ENCODE measurements at places on chromosomes 13 and 19. TPM values are rescaled to one million over a fixed set of nuclear protein-coding genes. Genes with fewer than 3 reads are reported as not detected.

SIGLEC8 gene
- total RNA-seq: 0.92 TPM

DNA sequence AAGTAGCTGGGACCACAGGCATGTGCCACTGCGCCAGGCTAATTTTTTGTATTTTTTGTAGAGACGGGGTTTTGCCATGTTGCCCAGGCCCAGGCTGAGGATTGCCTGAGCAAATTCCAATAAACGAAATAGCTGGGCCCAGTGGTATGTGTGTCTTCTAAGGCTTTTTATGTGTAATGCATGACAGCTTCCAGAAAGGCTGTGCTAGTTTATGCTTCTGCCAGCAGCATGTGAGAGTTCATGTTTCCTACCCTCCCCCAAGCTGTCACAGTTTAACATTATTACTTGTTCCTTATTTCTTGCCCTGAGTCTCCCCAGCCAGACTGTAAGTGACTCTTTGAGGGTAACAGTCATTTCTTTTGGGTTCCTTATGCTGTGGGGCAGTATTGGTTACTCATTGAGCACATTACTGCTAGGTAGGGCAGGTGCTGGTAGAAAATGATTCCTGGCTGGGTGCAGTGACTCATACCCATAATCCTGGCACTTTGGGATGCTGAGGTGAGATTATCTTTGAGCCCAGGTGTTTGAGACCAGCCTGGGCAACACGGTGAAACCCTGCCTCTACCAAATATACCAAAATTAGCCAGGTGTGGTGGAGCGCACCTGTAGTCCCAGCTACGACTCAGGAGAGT, 13.6 kb downstream of the GPATCH1 start:
- DNase-seq: no peak

GRCh38 chr13:42041011-42041683, 7.3 kb upstream of the DGKH start:
- peak; percentile 65 for DNase-seq

NKPD1 gene
- total RNA-seq: 0.17 TPM

IFNL1 gene
- total RNA-seq: not detected

ZNF260 gene
- total RNA-seq: 19.0 TPM

FGF9 gene
- 2.8 TPM for total RNA-seq

GNG7 gene
- total RNA-seq: 4.1 TPM

DNA sequence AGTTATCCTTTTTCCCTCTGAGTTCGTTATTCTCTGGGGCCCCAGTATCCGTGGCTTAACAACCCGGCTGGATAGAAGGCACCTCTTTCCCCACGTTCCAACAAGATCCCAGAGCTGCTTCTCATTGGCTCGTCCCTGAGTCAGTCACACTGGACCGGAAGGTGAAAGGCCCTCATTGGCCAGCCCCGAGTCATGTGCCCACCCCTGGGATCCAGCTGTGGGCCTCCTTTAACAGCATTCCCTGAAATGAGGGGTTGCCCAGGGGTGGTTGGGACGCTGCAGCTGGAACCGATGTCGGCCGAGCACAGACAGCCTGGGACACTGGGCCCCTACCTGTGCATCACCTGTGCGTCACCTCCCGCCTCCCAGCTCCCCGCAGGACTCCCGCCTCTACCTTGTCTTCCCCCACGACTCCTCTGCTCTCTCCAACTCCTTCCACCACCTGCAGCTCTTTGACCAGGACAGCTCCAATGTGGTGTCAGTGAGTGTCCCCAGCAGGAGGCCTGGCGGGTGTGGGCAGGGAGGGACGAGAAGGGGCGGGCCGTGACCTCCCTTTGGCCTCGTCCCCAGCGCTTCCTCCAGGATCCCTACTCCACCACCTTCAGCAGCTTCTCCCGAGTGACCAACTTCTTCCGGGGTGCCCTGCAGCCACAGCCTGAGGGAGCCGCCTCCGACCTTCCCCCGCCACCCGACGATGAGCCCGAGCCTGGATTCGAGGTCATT, 4.3 kb downstream of the TBC1D17 start:
- peak; percentile 28 for DNase-seq

DNA sequence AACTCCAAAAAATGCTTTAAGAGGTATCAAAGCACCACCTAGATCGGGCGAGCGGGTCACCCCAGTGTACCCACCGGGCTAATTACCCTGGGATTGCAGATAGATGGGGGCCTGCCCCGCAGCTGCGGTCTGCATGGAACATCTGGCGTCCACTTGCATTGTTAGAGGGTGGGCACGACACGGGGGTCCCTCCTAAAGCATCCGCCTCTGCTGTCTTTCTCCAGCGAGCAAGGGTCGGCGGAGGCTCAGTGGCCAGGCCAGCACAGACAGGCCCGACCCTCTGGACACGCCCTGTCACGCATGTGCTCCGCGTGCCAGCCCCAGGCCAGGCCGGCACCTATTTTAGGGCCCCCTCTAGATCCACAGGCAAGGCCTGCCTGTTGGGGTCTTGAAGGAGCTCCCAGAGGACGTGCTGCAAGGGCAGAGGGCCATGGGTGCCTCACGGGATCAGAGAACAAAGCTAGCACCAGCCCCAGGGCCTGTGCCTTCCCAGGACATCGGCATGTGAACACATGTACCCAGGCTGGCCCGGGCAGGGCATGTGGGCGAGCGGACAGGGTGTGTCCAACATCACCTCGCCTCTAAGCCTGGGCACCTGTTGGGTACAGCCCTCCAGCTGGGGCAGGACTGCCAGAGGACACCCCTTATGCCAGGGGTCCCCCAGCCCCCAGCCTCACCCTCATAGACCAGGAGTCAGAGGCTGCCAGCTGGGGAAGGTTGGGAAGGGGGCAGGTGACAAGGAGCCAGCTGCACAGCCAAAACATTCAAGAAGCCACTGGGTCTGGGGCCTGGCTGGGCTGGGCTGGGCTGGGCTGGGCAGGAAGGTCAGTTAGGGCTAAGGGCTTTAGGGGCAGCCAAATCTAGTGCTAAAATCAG, 35.6 kb upstream of the NANOS3 start:
- DNase-seq: peak; percentile 63

- DNase-seq: no peak
These were observed 8.9 kb upstream of the DGKH start for GRCh38 chr13:42039457-42039945.

CEACAM20 gene
- not detected for total RNA-seq

DNA sequence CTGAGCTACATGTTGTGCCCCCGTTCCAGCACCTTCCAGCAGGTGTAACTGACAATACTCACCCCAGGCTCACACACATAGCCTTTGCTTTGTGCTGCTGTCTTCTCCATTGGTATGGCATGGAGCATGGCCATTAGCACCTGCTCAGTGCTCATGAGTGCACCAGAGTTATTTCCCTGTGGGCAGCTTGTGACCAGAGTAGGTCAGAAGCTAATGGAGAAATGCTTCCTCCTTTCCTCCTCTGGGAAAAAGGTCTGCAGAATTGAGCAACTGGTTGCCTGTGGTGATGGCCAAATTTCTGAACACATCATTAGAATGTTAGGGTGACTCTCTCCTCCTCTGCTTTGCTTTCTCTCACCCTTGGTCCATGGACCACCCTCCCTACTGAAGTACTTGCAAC, 344.5 kb upstream of the TMTC4 start:
- no peak for DNase-seq

GRCh38 chr13:94272038-94272437, 207.4 kb downstream of the DCT start:
- DNase-seq: no peak

ZNF571 gene
- total RNA-seq: 8.6 TPM

DNA sequence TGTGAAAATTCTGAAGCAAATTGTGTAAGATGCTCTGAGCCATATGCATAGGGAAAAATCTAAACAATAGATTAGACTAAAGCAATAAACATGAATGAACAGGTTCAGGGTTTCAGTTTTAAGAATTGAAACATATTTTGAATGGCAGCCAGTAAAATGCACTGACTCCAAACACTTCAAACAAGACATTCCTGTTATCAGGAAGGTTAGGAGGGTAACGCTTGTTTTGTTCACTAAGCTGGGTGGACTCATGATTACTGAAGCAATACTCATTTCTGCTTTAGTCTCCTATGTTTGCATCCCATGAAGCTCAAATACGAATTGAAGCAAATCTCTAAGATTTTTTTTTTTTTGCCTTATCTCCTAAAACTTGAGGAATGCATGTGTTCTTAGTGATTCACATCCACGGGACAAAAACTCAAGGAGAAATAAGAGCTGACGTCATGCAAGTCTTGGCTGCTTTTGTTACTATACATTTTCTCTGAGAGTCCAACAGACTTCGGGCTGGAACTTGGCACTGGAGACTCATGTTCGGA, 29.1 kb upstream of the IGFL4 start:
- DNase-seq: no peak

DNA sequence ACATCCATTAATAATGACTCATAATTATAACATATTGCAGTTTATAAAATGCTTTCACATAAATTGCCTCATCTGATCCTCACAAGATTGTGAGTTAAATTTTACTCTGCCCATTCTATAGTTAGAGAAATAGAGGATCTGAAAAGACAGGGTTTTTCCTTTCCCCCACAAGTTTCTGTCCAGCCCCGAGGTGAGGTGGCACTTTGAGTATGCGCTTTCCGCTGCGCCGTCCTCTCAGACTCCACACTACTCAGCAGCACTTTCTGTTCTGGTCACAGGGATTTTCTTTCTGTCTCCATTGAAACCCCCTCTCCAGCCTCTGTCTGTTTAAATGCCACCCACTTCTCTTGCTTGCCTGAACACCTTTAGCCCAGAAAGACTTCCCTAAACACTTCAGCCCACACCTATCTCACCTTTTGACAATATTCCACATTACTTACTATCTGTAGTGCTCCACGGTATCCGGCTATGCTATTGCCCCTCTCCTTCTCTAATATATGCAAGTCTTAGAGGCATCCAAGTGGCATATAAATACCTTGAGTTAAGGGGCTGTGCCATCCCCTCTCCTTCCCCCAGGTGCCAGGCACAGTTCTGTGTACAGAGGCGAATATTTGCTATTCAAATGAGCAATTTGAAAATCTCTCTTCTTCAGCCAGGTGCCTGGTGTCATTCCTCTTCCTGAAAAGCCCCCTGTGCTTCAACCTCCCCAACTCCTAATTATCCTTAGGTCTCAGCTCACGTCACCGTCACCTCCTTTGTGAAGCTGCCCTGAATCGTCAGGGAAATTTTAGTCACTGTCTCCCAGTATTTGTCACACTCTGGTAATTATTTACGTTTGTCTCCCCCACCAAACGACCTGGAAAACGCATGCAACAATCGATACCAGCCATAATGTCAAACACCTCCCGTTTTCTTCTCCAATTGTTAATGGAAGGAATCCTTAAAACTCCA, 268.7 kb downstream of the NHLRC3 start:
- DNase-seq: no peak

DNA sequence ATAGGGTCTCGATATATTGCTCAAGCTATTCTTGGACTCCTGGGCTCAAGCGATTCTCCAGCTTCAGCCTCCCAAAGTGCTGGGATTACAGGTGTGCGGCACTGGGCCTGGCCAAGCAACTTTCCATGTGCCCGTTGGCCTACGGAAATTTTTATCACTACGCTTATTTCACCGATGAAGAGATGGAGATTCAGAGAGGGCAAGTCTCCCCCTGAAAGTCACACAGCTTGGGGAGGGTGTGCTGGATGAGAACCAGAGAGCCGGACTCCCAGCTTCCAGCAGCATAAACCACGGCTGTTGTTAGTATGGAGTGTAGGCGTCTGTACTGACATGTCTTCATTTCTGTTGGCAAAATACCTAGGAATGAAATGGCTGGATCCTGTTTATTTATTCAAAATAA, 11.8 kb upstream of the GNA11 start:
- no peak for DNase-seq

- DNase-seq: no peak
These were observed 19.9 kb upstream of the CYP4F8 start for GRCh38 chr19:15595069-15595468.

PLPP2 gene
- 10.7 TPM for total RNA-seq

ZNF154 gene
- total RNA-seq: 1.6 TPM

- no peak for DNase-seq
These were observed 33.9 kb downstream of the PDE4A start for GRCh38 chr19:10454267-10454666.

TMPRSS9 gene
- 0.07 TPM for total RNA-seq
